ENCODE measurements at places on chromosomes 1 and 21.

DNA sequence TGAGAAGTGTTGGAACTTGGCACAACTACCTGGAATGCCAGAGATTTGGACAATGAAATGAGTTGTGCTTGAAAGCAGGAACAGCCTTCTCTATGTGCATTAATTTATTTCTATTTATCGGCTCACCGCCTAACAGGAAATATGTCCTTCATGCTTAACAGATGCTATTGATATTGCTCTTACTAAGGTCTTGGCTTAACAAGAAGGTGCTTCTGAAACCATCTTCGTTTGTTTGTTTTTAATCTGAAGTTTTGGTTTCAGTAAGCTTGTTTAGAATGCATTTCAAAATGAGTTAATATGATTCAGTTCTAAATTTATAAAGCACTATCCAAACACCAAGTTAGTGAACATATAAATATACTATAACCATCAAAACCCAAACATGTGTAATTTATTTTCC lies 898.3 kb upstream of the B3GALT2 start:
- no peak for DNase-seq

GRCh38 chr1:17191990-17192242 lies 13.0 kb upstream of the PADI1 start:
- DNase-seq: no peak

GRCh38 chr1:182095946-182096345 lies 34.4 kb upstream of the ZNF648 start:
- DNase-seq: no peak

- DNase-seq: no peak
Observed at GRCh38 chr1:220797553-220797952, 10.8 kb downstream of the MTARC1 start.

DNA sequence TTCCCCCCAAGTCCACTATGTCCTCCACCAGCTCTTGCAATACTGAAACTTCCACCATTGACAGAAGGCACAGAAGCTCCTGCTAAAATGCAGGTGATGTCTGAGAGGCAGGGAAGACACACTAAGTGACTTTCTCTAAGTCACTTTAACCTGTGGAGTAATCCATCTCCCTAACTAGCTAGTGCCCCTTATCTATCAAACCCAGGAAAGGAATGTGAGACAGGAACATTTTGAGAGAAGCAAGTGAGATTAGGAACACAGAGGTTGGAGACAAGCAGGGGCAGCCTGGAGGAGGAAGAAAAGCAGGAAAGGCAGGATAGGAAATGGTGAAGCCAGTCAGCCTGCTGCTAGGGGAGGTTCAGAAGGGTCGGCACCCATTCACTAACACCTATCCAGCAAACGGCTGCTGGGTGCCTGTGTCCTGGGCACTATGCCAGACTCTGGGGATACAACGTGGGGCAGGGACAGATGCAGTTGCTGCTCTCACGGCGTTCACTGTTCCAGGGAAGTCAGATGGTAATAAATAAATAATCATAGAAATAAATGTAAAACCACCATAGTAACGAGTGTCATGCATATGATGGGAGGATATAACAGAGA lies 7.0 kb downstream of the GPA33 start:
- no peak for DNase-seq
